NCI-H2029 (cell line): ENCODE measurements at places on chromosomes 13 and 19.

DNA sequence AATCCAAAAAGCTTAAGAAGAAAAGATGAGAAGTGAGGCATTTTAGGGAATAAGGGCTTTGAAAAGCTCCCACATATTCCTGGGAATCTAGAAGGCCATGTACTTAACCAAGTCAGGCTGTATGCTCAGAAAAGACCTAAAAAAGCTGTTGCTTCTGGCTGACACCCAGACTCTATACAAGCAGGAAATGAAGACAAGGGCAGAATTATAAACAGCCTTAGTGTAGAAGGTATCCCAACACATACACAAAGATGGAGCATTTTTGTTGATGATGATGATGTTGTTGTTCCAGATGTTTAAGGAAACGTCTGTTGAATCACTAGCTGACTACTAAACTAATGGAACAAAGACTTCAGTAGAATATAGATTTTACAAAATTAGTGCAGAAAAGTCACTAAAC lies 26.1 kb upstream of the N4BP2L1 start:
- DNase-seq = no peak

DNA sequence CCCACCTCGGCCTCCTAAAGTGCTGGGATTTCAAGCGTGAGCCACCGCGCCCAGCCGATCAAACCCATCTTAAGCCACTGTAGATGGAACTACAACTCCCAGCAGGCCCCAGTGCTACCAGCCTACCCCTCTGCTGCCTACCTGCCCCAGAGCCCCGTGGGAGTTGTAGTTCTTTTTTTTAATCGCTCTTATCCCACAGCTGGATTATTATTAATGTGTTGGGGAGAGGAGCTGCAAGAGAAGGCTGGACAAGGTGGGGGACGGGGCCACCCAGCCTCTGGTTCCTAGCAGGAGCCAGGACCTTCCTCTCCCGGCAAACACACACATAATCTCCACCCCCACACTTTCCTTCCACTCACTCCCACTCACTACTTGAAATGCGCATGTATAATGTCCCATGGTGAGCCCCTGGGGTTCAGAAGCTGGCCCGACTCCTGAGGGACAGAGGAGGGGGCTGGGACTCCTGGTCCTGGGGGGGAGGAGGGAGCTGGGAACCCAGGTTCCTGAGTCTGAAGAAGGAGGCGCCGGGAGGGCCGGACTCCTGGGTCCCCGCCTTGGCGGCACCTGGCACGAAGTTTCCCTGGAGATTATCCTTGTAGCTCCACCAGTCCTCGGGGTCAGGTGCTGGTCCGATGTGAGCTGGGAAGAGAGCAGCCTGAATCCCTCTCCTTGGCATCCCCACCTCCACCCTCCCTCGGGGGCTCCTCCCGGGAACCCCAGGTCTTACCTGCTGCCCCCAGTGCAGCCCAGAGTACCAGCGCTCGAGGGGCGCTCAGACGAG lies 958 bp downstream of the CA11 start:
- peak; percentile 67 for DNase-seq

GRCh38 chr13:80873589-80873988 lies 532.7 kb upstream of the SPRY2 start:
- DNase-seq = no peak

- no peak for DNase-seq
Measured at GRCh38 chr19:34399886-34400285, 4.3 kb upstream of the PDCD2L start.

- DNase-seq = no peak
Measured at GRCh38 chr13:99278200-99278599, 20.0 kb upstream of the GPR18 start.

GRCh38 chr13:21663197-21663596 lies 7.7 kb upstream of the FGF9 start:
- peak; percentile 75 for DNase-seq

DNA sequence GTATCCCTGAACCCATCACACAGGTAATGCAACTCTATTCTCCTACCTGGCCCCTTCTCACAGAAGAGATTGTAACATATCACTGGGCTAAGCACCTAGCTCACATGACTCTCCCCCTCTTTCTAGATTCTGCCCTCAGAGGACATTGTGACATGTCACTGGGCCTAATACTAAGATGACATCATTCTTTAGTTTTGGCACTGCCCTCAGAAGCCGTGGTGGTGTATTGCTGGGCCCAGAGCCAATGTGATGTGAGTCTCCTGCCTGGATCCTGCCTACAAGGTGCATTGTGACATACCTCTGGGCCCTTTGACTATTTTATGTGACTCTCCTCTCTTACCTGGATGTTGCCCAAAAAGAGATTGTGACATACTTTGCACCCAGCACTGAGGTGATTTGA lies 21.4 kb upstream of the ZNF730 start:
- peak; percentile 34 for DNase-seq

GRCh38 chr19:33796164-33796875 lies at the start of gene KCTD15:
TSS of gene KCTD15 (plus strand) at chr19:33796870. CDS start at chr19:33800455, 3,585 bp downstream.
- DNase-seq = peak; percentile 12

DNA sequence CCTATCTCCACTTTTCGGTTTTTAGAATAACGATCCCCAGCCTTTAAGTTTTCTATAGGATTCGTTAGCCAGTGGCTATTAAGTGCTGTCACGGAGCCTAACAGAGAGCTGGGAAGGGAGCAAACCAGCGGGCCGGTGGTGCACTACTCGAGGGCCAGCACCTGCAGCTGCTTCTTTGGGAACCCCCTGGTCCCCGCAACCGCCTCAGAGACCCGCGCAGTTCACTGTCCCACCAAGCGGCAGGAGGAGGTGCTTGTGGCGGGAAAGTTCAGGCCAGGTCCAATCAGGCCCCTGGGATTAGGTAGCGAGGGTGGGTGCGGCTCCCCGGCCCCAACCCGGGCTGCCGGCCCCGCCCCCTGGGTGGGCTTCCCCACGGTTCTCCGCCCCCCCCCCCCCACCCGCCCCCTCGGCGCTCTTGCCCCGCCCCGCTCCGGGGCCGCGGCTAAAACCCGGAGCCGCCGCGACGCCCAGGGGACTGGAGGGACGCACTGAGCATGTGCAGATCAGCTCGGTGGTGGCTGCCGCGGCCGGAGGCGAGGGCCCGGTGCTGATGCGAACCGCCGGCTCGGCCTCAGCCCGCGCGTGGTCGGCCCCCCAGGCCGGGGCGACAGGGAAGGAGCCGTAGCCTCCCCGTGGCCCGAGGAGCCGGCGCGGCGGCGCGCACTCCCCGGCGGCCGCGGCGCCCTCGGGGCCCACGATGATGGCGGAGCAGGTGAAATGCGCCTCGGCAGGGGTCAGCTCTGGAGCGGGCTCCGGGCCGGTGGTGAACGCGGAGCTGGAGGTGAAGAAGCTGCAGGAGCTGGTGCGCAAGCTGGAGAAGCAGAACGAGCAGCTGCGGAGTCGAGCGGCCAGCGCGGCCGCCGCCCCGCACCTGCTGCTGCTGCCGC lies at the start of gene SLAIN1:
Gene SLAIN1, plus strand, starts transcription at position 471 of the 887 bp plus-strand sequence. Its CDS starts 227 bp downstream, at position 698.
- DNase-seq = peak; percentile 34

- DNase-seq = no peak
Measured at GRCh38 chr19:33286899-33287298, 15.4 kb downstream of the CEBPA start.

DNA sequence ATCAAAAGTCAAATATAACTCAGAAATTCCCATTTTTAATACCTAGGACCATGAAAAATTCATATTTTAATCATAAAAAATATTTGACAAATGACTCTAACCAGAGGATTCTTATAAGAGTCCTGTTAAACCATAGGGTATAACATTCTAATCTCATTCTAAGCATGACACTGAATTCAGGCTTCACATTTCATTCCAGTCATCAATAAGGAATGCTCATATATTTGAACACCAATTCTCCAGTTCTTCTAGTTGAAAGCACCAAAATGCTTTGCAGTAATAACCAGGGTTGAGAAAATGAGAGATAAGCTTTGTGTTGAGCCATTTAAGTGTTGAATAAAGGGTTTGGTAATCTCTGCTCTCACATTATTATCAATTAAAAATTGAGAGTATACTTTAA lies 147.5 kb downstream of the VWA8 start:
- DNase-seq = no peak

- peak; percentile 82 for DNase-seq
Measured at GRCh38 chr19:12913851-12914690, 5.0 kb downstream of the SYCE2 start.

DNA sequence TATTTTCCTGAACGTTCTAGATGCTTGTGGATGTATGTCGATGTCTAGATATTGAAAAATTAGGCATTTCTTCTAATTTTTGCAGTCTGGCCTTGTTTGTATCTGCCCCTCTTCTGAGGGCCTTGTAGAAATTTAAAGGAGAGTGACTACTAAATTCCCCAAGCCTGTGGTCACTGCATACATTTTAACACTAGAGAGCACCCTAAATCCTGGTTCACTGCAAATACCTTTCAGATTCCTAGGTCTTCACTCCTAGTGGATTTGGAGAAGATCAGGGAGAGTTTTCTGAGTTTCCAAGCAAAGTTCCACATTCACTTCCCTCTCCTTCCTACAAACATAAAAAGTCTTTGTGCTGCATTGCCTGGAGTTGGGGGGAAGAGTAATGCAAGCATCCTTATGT lies 1272.5 kb downstream of the OLFM4 start:
- DNase-seq = no peak

DNA sequence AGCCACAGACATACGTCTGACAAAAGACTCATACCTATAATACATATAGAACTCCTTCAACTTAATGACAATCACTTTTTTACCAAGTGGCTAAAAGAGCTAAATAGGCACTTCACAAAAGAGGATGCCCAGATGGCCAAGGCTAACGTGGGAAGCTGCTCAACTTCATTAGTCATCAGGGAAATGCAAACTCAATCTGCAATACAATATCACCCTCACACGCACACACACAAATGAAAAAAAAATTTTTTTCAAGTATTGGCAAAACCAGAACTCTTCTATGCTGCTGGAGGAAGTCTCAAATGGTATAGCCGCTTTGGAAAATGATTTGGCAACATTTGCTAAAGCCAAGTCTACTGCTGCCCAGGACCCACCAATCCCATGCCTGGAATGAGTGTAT lies 14.6 kb upstream of the DNMT1 start:
- no peak for DNase-seq

DNA sequence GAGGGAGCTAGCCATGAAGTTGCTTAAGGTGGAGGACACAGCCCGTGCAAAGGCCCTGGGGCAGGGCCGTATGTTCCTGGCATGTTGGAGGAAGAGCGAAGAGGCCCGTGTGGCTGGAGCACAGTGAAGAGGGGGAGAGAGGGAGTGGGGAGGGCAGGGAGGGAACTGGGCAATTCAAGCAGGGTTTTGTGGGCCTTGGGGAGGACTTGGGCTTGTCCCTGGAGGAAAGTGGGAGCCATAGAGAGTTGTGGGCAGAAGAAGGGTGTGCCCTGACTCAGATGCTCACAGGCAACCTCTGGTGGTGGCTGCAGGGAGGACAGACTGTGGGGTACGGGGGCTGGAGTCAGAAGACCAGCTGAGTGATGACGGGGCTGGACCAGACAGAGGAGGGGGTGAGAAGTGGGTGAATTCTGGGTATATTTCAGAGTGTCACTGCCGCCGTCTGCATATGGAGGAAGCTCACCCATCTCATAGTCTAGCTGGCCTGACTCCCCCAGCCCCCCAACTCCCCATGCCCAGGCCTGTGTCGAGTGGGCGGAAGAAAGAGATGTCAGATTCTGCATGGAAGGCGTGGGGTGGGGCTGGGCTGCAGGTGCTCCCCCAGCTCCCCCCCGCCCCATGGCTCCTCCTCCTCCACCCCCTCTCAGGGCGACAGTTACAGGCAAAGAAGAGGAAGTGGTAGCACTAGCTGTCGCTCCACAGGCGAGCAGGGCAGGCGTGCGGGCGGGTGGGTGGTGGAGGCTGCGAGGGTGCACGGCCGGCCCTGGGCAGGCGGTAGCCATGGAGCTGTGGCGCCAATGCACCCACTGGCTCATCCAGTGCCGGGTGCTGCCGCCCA lies at the start of gene VAV1:
Gene VAV1, plus strand, starts transcription at position 681 of the 838 bp plus-strand sequence. Its CDS starts 100 bp downstream, at position 781.
- DNase-seq = no peak

- DNase-seq = no peak
Measured at GRCh38 chr19:15635016-15635805, 5.5 kb upstream of the CYP4F3 start.

DNA sequence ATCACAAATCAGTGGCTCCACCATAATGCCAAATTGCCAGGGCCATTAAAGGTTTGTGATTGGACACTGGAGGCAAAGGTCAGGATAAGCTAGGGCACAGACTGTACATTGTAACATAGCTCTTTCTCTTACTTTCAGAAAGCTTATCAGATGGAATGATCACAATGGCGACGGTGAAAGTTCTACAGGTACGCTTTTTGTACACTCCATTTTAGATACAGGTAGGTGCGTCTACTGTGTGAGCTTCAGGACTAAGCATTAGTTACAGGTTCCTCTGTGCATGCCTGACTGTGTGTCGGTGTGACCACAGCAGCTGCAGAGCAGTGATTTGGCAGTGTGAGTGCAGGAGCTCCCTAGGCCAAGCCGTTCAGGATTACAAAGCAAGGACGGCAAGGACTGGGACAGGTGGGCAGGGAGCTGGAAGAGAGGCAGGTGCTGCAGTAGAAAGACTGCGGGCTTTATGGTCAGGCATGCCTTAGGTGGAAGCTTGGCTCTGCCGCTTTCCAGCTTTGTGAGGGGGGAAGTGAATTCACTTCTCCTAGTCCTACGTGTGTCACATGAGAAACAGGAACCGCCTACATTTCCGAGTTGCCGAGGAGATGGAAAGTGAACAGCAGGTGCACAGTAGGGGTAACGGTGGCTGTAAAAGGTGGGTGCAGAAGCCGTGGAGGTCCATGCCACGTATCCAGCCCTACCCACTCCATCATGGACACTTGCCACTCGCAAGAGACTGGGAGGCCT lies 49.6 kb downstream of the MRPL57 start:
- no peak for DNase-seq

- DNase-seq = no peak
Measured at GRCh38 chr13:44050450-44051063, 170.9 kb downstream of the LACC1 start.

- no peak for DNase-seq
Measured at GRCh38 chr13:108444448-108444847, 174.9 kb downstream of the TNFSF13B start.

DNA sequence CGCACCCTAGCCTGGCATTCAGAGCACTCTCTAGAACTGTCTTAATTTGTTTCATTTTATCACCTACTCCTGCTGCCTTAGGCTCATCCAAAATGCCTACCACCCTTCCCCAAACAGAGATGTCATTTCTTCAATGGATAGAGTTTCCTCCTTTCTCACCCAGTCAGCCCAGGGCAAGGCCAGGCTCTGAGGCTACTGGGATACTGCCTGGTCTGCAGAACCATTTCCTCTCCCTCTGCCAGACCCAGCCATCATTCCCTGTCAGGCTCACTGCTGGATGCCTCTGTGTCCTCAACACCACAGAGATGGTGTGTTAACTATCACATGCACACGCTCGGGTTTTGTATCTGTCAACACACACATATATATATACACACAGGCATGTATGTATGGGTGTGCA lies 47.2 kb downstream of the C13orf42 start:
- no peak for DNase-seq

- DNase-seq = no peak
Measured at GRCh38 chr13:105276571-105276970, 1258.9 kb downstream of the EFNB2 start.

GRCh38 chr13:110799246-110800236 lies 86.0 kb downstream of the ING1 start:
- DNase-seq = no peak
